ENCODE measurements at places on chromosomes 7 and 10. TPM values are rescaled to one million over a fixed set of nuclear protein-coding genes. Genes with fewer than 3 reads are reported as not detected.
A peak's percentile ranks its signal among the peaks of the same experiment; 100 is the strongest.

- no peak for DNase-seq
Observed at GRCh38 chr7:41134300-41135255, 568.3 kb downstream of the INHBA start.

DNA sequence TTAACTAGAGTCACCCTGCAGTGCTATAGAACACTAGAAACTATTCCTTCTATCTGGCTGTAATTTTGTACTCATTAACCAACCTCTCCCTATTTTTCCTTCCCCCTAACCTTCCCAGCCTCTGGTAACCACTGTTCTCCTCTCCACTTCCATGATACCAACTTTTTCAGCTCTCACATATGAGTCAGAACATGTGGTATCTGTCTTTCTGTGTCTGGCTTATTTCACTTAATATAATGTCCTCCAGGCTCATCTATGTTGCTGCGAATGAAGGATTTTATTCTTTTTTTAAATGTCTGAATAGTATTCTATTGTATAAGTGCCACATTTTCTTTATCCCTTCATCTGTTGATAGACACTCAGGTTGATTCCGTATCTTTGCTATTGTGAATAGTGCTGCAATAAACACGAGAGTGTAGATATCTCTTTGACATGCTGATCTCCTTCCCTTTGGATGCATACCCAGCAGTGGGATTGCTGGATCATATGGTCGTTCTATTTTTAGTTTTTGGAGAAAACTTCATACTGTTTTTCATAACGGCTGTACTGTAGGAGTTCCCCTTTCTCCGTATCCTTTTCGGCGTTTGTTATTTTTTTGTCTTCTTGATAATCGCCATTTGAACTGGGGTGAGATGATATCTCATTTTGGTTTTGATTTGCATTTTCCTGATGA, 101.4 kb downstream of the FAM107B start:
- no peak for DNase-seq

GRCh38 chr7:132666071-132666773, 90.0 kb upstream of the PLXNA4 start:
- no peak for DNase-seq

GRCh38 chr7:102080434-102081243, 206.0 kb upstream of the SH2B2 start:
- no peak for DNase-seq

CPA2 gene
- 0.87 TPM for total RNA-seq

HMX2 gene
- not detected for total RNA-seq

GRCh38 chr10:119496273-119496672, 46.2 kb downstream of the RGS10 start:
- no peak for DNase-seq

AGBL3 gene
- total RNA-seq, result 0.64 TPM

- no peak for DNase-seq
Observed at GRCh38 chr7:135178364-135178763, 7.9 kb upstream of the CYREN start.

- no peak for DNase-seq
Observed at GRCh38 chr7:93620057-93620456, 45.5 kb upstream of the CALCR start.

GRCh38 chr7:5774136-5774535, 7.3 kb downstream of the RNF216 start:
- DNase-seq, result no peak

DNA sequence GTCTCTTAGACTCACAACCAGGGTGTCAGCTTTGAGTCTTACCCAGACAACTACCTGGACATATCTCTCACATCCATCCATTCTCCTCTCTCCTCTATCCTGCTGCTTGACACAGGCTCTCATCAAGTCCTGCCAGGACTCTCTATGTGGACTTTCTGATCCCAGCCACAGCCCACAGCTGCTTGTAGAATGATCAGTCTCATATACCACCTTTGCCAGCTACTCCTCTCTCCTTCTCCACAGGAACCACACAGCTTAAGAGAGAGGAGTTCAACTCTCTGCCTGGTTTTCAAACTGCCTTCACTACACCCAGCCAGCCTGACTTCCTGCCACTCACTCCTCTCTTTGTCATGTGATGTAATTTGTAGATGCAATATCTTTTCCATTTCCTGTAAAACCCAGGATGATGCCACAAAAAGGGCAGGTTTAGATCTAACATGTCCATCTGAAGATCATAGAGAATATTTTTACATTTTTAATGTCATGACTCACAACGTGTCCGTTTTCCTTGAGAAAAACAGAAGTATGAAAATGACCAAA, 154.0 kb downstream of the RAB11FIP2 start:
- DNase-seq, result no peak

GRCh38 chr10:6102128-6102527, 13.3 kb downstream of the RBM17 start:
- no peak for DNase-seq

- no peak for DNase-seq
Observed at GRCh38 chr7:120992272-120992964, 3.9 kb downstream of the CPED1 start.

PAOX gene
- 3.3 TPM for total RNA-seq

DNA sequence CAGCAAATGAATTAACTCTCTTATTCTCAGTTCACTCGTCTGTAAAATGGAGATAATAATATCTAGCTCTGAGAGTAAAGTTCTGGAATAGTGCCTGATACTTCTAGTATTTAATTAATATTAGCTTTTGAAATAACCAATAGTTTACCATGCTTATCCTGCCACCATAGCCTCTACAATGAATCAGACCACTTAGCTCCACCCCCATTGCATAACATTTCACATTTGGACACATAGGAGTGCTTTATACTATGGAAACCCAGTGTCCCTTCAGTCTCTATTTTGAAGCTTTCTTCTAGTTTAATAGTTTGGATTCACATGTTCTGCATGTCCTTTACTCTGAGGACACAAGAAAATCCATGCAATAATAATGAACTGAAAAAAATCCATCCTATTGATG, 427.3 kb upstream of the C7orf33 start:
- no peak for DNase-seq

- DNase-seq, result peak; percentile 83
Observed at GRCh38 chr10:11270135-11270857, 252.6 kb downstream of the CELF2 start.

DNA sequence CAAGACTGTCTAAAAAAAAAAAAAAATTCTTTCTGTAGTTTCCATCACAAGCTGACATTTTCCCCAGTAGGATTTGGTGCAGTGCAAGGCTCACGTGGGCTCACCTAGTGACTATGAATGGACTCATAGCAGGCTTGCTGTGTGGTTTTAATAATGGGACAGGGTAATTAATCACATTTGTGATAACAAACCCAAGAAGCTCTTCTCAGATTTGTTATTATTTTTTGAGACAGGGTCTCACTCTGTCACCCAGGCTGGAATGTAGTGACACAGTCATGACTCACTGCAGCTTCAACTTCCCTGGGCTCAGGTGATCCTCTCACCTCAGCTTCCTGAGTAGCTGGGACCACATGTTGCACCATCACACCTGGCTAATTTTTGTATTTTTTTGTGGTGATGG, 40.0 kb downstream of the NACAD start:
- DNase-seq, result no peak

GRCh38 chr10:70820976-70821750, 5.4 kb downstream of the SGPL1 start:
- no peak for DNase-seq

CUBN gene
- total RNA-seq, result 1.1 TPM

MBL2 gene
- total RNA-seq, result not detected

GRCh38 chr10:110600487-110601101, 33.1 kb downstream of the SMC3 start:
- no peak for DNase-seq

HKDC1 gene
- not detected for total RNA-seq

ASB10 gene
- total RNA-seq, result 30.7 TPM

DNA sequence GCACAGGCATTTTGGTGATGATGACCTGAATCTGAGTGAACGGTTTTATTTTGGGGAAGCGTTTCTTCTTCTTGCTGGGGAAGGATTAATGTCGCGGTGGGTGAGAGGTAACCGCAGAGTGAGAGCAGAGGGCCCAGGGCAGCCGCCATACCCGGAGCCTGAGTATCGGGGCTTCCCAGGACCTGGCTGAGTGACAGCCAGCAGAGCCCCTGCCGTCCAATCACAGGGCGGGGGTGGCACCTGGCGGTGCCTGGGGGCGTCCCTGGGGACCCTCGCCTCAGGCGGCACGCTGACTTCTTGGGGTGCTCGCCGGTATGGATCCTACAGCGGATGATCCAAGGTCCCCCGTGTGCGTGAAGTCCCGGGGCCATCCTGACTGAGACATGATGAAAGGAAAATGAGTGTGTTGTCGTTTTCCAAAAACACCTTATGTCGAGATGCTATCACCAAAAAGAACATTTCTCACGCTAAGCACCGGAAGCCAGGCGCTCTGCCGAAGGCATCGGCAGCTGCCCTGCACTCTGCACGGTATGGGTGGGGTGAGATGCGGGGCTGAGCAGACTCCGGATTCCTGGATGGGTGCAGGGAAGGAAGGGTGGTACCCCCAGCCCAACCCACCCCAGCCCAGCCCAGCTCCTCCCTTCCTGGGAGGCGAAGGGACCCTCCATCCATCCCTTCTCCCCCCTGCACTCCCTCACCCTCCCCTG, 227.9 kb upstream of the SHH start:
- no peak for DNase-seq

- no peak for DNase-seq
Observed at GRCh38 chr7:102119213-102119651, 167.4 kb upstream of the SH2B2 start.

DNA sequence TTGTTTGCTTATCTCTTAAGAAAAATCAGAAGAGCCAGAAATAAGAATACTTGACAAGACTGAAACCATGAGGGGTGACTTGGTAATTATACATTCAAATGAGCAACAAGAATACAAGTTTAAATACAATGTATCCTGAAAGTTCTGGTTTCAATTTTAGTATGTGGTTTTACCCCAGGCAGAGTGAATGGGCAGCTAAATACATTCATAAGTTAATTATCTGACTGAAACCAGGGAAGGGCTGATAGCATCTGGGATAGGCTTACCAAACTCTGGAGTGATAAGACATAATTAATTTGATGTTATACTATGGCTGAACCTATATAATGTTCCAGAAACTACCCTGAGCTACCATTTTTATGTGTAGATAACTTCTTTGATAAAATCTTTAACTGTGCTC, 252.2 kb upstream of the PLXNA4 start:
- DNase-seq, result no peak

GRCh38 chr10:94180576-94180975, 182.2 kb downstream of the NOC3L start:
- DNase-seq, result no peak

WEE2 gene
- not detected for total RNA-seq

DNA sequence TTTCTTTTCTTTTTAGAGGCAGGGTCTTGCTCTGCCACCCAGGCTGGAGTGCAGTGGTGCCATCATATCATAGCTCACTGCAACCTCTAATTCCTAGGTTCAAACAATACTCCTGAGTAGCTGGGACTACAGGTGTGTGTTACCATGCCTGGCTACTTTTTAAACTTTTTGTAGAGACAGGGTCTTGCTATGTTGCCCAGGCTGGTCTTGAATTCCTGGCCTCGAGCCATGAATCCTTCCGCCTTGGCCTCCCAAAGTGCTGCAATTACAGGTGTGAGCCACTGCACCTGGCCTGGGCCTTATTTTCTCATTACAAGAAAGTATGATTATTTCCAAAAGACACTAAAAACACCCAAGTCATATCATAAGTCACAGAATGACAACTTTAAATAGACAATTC, 106.6 kb downstream of the CDK6 start:
- DNase-seq, result no peak

GRCh38 chr10:125462845-125463244, 220.1 kb downstream of the TEX36 start:
- no peak for DNase-seq

DNA sequence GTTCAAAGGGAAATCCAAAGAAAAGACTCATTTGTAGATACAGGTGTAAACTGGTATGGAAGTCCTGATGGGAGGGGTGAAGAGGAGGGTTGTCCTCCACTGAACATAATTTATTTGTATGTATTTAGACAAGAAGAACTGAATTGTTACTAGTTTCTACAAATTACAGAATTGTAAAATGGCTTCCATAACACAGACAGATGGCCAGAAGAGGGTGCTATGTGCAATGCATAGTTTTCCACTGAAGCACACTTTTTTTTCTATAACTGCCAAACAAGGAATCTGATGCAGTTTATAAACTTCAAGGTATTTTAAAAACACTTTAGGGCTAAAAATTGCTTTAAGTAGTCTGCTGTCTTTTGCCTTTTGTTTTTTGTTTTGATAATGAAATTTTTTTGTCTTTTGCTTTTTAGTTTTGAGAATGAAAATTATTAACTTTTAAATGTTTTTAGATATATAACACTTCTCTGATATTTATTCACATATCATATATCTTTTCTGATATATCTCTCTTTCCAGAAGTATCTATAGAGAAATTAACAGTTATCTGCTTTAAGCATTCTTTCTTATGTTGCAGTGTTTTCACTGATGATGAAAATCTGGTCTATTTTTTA, 58.5 kb downstream of the PHYHIPL start:
- DNase-seq, result no peak
